Muscle of leg (tissue), 16 donors: ENCODE measurements at places on chromosomes 2 and 18.
A peak's percentile ranks its signal among the peaks of the same experiment; 100 is the strongest.

GRCh38 chr2:212274215-212274614 is 264.4 kb downstream of the ERBB4 start:
- H3K27ac ChIP-seq = no peak overlapping the region
- H3K4me3 ChIP-seq = no peak overlapping the region
- no peak for DNase-seq
- H3K4me1 ChIP-seq = no peaks in the 10 kb centered on the region

DNA sequence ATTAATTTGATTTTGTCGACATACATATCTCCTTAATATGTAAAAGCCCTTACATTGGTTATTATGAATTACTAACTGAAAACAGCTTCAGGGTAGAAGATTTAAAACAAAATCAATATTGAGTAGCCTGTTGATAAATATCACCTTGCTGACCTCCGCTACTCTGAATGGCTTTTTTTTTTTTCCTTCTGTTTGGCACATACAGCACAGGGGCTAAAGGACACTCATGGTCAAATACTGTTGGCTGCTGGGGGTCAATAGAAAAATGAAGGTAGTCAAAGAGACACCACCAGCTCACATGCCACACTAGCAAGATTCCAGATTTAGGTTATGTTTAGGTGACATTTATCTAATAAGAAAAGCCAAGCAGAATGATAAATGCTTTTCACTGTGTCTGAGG is 1642.4 kb upstream of the SLC39A10 start:
- H3K27me3 ChIP-seq = no peaks in the 10 kb centered on the region
- no peak for DNase-seq
- no peak overlapping the region for H3K4me3 ChIP-seq
- no peaks in the 10 kb centered on the region for H3K36me3 ChIP-seq

- no peak overlapping the region for H3K4me3 ChIP-seq
- H3K36me3 ChIP-seq = no peaks in the 10 kb centered on the region
- H3K27me3 ChIP-seq = no peaks in the 10 kb centered on the region
- no peaks in the 10 kb centered on the region for H3K4me1 ChIP-seq
- H3K27ac ChIP-seq = no peak overlapping the region
- DNase-seq = no peak
These were observed 100.2 kb downstream of the AP1S3 start for GRCh38 chr2:223737207-223737606.

DNA sequence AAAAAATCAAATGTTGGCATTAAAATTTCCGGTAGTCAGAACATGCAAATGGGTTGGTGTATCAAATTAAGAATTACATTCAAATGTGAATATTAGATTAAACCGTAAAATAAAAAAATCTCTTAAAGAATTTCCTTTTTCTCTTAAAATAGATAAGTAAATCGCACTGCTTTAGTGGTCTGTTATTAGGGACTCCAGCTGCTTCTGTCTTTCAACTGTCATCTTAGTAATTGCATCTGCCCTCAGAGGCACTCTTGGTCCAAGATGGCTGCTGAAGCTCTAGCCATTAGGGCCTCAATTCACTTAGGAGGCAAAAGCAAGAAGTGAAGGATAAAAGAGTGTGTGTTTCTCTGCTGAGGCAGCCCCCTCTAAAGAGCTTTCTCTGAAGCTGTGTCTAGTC is 132.4 kb downstream of the MGAT5 start:
- no peak for DNase-seq
- H3K4me1 ChIP-seq = no peaks in the 10 kb centered on the region
- peaks cover 3% of the 10 kb centered on the region for H3K36me3 ChIP-seq
- H3K27ac ChIP-seq = no peak overlapping the region
- no peaks in the 10 kb centered on the region for H3K27me3 ChIP-seq

DNA sequence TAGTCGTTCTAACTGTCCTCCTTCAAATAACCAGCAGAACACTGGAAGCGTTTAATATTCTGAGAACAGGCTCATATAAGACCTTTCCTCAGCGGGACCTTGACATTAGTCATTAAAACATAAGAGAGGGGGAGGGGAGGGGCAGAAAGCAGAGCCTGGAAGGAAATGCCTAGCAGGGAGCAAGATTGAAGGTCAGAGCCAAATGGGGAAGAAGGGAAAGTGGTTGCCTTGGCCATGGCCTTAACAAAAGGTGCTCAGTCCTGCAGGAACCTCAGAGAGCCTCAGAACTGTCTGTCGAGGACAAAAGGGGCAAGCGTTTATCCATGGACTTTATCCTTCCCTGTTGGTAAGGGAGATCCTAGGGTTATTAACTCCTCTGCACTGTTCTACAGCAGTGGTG is 856 bp upstream of the PLA2R1 start:
- DNase-seq = no peak
- H3K36me3 ChIP-seq = no peaks in the 10 kb centered on the region
- peaks cover 16% of the 10 kb centered on the region for H3K27me3 ChIP-seq
- no peak overlapping the region for H3K4me3 ChIP-seq
- peaks cover 11% of the 10 kb centered on the region for H3K4me1 ChIP-seq
- no peak overlapping the region for H3K27ac ChIP-seq

DNA sequence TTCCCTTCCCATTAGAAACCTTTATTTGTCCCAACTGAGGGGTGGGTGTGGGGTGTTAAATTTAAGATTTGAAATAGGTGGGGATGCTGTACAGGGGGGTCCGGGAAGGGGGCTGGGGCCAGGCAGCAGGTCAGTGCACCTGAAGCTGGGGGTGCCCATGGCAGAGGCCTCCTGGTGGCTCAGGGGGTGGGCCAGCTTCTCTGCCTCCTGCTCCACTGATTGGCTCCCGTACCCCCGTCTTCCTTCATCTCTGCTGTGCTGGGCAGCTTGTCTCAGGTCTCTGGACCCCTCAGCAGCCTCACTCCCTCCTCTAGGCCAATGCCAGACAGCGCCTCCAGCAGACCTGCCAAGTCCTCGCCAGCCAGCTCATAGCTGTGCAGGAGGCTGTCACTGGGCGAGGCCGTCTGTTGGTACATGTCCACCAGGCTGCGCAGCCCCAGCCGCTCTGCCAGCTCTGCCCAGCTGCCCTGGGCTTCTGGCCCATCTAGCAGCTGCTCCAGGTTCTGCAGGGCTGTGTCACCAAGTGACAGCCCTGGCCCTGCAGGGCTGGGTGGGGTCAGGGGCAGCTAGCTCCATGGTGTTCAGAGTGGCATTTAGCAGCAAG is 2.0 kb upstream of the ANKRD62 start:
- peak; percentile 70 for DNase-seq
- H3K27me3 ChIP-seq = no peaks in the 10 kb centered on the region
- H3K4me1 ChIP-seq = peaks cover 7% of the 10 kb centered on the region
- H3K36me3 ChIP-seq = no peaks in the 10 kb centered on the region

DNA sequence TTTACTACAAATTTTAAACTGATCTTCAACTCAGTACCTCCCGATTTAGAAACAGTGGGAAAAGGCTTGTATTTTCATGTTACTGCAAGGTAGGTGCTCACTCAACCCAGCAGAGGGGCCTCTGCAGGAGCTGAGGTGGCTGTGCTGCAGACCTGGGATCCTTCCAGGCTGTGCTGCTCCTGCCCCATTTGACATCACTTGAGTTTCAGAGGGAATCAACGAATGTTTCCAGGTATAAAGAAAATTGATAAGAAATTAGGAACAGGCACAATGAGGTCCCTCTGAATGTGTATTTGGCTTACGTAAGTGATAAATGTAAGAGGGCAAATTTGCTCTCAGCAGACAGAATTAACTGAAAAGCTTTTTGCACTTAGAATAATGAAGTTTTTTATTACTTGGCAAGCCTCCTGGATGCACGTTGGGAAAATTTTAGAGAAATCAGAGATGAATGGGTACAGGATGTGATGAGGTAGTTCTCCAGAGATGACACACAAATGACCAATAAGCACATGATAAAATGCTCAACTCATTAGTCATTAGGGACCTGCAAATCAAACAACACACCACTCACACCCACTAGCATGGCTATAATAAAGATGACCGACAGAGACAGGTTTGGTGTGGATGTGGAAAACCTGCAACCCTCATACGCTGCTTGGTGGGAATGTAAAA is 114.0 kb downstream of the NOL10 start:
- peaks cover 27% of the 10 kb centered on the region for H3K36me3 ChIP-seq
- no peak overlapping the region for H3K27ac ChIP-seq
- DNase-seq = no peak
- no peak overlapping the region for H3K4me3 ChIP-seq
- H3K4me1 ChIP-seq = peaks cover 9% of the 10 kb centered on the region

DNA sequence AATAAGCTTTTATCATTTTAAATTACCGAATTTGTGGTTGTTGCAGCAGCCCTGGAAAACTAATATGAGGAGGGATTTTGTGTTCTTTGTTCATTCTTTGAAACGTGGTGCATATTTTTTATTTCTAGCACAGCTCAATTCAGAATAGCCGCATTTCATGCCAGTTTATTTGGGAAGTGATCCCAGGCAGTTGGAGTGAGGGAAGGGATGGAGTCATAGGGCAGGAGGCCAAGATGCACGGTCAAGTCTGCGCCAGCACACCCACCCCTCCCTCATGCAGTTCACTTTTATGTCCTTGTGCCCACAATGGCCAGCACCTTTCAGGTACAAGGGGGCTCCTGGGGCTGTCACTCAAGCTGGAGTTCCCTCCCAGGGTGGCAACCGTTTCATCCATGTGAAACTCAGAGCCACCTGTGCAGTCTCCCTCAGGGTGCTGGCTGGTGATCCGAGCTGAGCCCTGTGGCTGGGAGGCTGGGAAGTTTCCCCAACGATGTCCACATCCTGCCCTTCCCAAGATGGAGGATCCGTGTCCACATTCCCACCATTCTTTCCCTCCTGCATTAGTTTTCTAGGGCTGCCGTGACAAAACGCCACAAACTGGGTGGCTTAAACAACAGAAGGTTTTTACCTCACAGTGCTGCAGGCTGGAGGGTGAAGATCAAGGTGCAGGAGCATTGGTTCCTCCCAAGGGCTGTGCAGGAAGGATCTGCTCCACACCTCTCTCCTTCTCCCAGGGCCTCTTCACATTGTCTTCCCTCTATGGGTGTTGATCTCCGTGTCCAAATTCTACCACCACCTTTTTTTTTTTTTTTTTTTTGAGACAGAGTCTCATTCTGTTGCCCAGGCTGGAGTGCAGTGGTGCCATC is 68.5 kb upstream of the ITGA6 start:
- peaks cover 16% of the 10 kb centered on the region for H3K4me1 ChIP-seq
- no peak overlapping the region for H3K4me3 ChIP-seq
- no peaks in the 10 kb centered on the region for H3K27me3 ChIP-seq
- peak; percentile 90 for DNase-seq
- peak overlapping the region; percentile 54 for H3K27ac ChIP-seq

GRCh38 chr2:223508372-223508771 is 93.8 kb downstream of the SCG2 start:
- no peak overlapping the region for H3K4me3 ChIP-seq
- no peak overlapping the region for H3K27ac ChIP-seq
- no peaks in the 10 kb centered on the region for H3K27me3 ChIP-seq
- no peaks in the 10 kb centered on the region for H3K4me1 ChIP-seq
- no peak for DNase-seq

DNA sequence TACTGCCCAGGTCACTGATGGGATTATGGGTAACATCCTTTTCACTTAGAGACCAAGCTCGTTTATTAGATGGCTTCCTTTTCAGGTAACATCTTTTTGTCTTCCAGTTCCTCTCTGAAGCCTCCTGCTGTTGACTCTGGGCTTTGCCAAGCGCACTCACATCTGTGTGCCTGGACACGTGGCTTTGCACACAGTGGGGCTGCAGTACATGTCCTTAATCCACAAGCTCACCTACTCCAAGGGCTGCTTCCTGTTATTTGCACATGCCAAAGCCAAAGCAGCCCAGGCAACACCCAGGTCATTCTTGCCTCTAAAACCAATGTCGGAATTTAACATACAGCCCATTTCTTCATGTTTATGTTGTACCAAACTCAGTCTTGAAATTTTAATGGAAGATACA is 124.2 kb upstream of the BOD1L2 start:
- H3K27me3 ChIP-seq = no peaks in the 10 kb centered on the region
- no peak for DNase-seq
- no peak overlapping the region for H3K27ac ChIP-seq
- H3K4me1 ChIP-seq = no peaks in the 10 kb centered on the region

DNA sequence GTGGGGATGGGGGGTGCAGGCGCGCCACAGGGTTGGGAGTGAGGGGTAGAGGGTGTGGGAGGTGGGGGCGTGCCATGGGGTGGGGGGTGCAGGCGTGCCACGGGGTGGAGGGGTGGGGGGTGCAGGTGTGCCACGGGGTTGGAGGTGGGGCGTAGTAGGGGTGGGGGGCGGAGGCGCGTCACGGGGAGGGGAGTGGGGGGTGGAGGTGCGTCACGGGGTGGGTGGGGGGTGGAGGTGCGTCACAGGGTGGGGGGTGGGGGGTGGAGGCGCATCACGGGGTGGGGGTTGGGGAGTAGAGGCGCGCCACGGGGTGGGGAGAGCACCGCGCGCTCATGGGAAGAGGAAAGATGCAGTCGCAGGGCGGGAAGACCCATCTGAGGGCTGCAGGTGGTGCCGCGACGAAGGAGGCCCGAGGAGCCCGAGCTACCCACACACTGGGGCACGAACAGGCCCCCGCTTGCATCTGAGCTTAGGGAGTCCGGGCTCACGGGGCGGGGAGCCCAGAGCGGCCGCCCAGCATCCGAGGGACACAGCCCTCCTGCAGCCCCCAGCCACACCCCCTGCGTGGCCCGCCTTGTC is 37.5 kb downstream of the SNED1 start:
- peaks cover 11% of the 10 kb centered on the region for H3K4me1 ChIP-seq
- no peak overlapping the region for H3K4me3 ChIP-seq
- no peak for DNase-seq
- H3K27me3 ChIP-seq = peaks cover 28% of the 10 kb centered on the region
- no peaks in the 10 kb centered on the region for H3K36me3 ChIP-seq
- H3K27ac ChIP-seq = no peak overlapping the region

GRCh38 chr2:180890781-180891180 is 89.6 kb upstream of the UBE2E3 start:
- H3K4me3 ChIP-seq = no peak overlapping the region
- no peaks in the 10 kb centered on the region for H3K27me3 ChIP-seq
- peak; percentile 7 for DNase-seq
- no peak overlapping the region for H3K27ac ChIP-seq
- H3K4me1 ChIP-seq = no peaks in the 10 kb centered on the region

DNA sequence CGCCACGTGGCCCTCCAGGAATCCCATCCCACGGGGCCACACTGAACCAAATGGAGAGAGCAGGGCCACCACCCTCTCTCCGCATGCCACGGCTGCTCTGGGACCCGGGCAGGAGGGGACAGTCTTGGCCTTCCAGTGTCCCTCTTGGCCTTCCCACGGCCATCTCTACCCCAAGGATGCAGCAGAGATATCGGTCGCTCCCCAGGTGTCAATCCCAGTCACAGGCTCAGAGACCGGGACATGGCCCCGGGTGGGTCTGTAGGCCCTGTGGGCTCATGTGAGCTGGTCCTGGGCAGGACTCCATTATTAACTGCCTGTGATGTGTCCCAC is 15.3 kb downstream of the CAPN10 start:
- no peaks in the 10 kb centered on the region for H3K27me3 ChIP-seq
- no peak for DNase-seq
- no peak overlapping the region for H3K27ac ChIP-seq

GRCh38 chr2:23419171-23420090 is 34.5 kb downstream of the KLHL29 start:
- no peaks in the 10 kb centered on the region for H3K27me3 ChIP-seq
- H3K4me3 ChIP-seq = no peak overlapping the region
- DNase-seq = no peak
- H3K27ac ChIP-seq = no peak overlapping the region
- H3K4me1 ChIP-seq = peaks cover 14% of the 10 kb centered on the region
